Activated CD4-positive, alpha-beta T cell treated with anti-CD3 and anti-CD28 coated beads, Interleukin-2, amount 10 ng/mL, durations not matched to agents 7 days and 5 days (primary cell): ENCODE measurements at places on chromosomes 1 and 21. TPM values are rescaled to one million over a fixed set of nuclear protein-coding genes. Genes with fewer than 3 reads are reported as not detected.

DNA sequence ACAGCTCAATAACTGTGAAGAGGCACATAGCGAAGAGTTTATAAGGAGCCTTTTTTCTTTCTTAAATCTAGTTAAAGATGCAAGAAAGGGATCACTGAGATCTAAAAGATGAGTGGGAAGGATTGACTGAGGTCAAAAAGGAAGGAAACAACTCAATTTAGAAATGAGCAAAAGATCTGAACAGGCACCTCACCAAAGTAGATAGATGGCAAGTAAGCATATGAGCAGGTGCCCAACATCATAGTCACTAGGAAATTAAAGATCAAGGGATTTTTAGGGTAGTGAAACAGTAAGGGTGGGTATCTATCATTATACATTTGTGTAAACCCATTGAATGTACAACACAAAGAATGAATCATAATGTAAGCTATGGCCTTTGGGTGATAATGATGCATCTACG, 44.6 kb upstream of the CSF1 start:
- H3K27ac ChIP-seq: no peak overlapping the region
- H3K4me3 ChIP-seq: no peak overlapping the region
- H3K36me3 ChIP-seq: peaks cover 3% of the 10 kb centered on the region
- H3K4me1 ChIP-seq: peaks cover 7% of the 10 kb centered on the region

DNA sequence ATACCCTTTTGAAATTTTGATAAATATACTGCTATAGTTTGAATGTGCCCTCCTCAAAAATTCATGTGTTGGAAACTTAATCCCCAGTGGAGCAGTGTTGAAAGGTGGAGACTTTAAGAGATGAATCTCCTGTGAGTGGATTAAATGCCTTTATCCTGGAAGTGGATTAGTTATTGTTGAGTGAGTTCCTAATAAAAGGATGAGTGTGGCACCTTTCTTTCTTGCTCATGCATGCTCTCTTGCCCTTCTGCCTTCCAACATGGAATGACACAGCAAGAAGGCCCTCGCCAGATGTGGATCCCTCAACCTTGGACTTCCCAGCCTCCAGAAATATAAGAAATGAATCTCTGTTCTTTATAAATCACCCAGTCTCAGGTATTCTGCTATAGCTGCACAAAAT, 51.8 kb downstream of the CD160 start:
- DNase-seq: no peak
- H3K4me1 ChIP-seq: peaks cover 11% of the 10 kb centered on the region
- no peak overlapping the region for H3K27ac ChIP-seq
- no peaks in the 10 kb centered on the region for H3K27me3 ChIP-seq

Gene SLC5A9
- total RNA-seq: not detected

DNA sequence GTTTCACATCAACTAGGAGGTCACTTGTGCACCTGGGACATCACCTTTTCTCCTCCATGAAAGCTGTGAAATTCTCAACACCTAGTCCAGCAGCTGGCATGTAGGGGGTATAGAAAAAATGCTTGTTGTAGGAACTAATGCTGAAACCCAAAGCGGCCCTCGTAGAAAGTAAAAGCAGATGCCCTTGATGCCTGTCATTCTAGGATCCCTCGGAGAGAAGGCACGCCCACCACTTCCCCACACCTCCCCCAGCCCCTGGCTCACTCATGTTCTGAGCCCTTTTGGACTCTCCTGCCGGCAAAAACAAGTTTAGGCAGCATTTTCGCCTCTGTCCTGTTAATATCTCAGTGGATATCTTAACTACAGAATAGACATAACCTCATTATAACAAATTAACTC, 36.5 kb downstream of the RIPK4 start:
- H3K36me3 ChIP-seq: no peaks in the 10 kb centered on the region
- H3K27ac ChIP-seq: no peak overlapping the region
- peaks cover 47% of the 10 kb centered on the region for H3K27me3 ChIP-seq
- no peak for DNase-seq
- H3K4me1 ChIP-seq: no peaks in the 10 kb centered on the region

Gene BCAN
- not detected for total RNA-seq

Gene CLCNKB
- total RNA-seq: not detected

Gene GABRD
- not detected for total RNA-seq

DNA sequence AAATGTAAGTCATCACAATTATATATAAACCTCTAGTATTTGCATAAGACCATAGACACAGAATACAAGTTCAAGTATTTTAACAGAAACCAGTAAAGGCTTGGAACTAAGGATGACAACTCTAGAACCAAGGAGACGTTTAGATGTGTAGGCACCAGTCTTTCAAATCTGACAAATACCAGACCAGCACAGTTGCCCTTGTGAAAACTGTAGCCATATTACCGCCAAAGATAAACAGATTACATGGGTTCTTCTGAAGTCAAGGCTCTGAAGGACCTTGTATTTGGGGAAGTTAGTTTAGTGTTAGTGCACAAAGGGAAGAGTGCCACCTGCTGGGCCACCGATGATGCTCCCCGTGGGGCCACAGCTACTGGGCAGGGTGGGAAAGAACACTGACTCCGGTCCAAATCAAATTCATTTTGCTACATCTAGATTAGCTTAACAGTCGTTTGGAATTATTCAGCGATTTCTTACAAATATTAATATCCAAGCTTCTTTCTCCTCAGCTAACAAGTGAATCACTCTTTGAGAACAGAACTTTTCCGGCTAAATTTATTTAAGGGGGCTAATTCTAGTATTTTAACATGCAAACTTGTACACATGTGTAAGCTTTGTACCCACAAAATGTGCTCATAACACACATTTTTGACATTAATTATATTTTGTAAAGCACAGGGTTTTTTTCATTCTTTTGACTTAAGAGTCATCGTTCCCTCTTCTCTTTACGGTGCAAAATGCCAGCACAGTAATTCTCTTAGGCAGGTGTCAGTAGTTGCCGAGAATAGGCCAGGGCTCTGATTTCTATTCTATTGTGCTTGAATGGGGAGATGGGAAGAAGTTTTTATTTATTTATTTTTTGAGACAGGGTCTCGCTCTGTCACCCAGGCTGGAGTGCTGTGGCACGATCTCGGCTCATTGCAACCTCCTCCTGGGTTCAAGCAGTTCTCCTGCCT, 8.0 kb upstream of the NIBAN1 start:
- H3K4me3 ChIP-seq: no peak overlapping the region
- H3K27ac ChIP-seq: no peak overlapping the region
- H3K27me3 ChIP-seq: peaks cover 26% of the 10 kb centered on the region
- H3K4me1 ChIP-seq: peaks cover 7% of the 10 kb centered on the region
- H3K36me3 ChIP-seq: no peaks in the 10 kb centered on the region

- no peak overlapping the region for H3K27ac ChIP-seq
- no peak overlapping the region for H3K4me3 ChIP-seq
- H3K4me1 ChIP-seq: peaks cover 6% of the 10 kb centered on the region
- peaks cover 27% of the 10 kb centered on the region for H3K36me3 ChIP-seq
- no peaks in the 10 kb centered on the region for H3K27me3 ChIP-seq
Measured at GRCh38 chr1:88746916-88747315, 62.8 kb downstream of the PKN2 start.

- no peak for DNase-seq
- peak overlapping the region; percentile 42 for H3K27ac ChIP-seq
- H3K27me3 ChIP-seq: no peaks in the 10 kb centered on the region
- peaks cover 49% of the 10 kb centered on the region for H3K4me1 ChIP-seq
- peaks cover 37% of the 10 kb centered on the region for H3K36me3 ChIP-seq
- H3K4me3 ChIP-seq: no peak overlapping the region
Measured at GRCh38 chr1:244444854-244445253, 6.9 kb downstream of the ADSS2 start.

DNA sequence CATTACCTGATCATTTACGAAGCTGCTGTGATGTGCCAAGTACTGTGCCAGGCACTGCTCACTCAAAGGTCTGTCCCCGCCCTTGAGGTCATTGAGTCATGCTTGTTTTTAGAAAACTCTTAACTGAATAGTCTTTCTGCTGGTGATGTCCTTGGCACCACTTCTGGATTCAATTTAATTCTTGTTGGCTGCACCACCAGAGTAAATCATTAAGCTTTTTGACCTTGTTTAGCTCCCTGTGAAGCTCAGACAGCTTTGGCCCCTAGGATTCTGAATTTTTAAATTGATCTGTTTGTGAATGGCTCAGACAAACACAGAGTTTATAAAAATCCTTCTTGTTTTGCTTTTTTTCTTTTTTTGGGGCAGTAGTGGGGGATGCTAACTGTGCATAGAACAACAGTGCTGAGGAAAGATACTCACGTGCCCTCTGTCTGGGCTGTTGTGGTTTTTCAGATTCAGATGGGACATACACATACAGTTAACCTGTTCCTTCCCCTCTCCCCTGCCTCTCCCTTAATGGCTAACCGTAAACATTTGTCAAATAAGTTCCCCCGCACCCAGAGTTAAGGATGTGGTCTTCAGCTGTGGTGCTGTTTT, 67.6 kb downstream of the MTR start:
- H3K27me3 ChIP-seq: no peaks in the 10 kb centered on the region
- H3K36me3 ChIP-seq: peaks cover 54% of the 10 kb centered on the region
- no peak overlapping the region for H3K27ac ChIP-seq
- peaks cover 26% of the 10 kb centered on the region for H3K4me1 ChIP-seq
- no peak overlapping the region for H3K4me3 ChIP-seq

Gene BCL2L15
- 1.1 TPM for total RNA-seq

DNA sequence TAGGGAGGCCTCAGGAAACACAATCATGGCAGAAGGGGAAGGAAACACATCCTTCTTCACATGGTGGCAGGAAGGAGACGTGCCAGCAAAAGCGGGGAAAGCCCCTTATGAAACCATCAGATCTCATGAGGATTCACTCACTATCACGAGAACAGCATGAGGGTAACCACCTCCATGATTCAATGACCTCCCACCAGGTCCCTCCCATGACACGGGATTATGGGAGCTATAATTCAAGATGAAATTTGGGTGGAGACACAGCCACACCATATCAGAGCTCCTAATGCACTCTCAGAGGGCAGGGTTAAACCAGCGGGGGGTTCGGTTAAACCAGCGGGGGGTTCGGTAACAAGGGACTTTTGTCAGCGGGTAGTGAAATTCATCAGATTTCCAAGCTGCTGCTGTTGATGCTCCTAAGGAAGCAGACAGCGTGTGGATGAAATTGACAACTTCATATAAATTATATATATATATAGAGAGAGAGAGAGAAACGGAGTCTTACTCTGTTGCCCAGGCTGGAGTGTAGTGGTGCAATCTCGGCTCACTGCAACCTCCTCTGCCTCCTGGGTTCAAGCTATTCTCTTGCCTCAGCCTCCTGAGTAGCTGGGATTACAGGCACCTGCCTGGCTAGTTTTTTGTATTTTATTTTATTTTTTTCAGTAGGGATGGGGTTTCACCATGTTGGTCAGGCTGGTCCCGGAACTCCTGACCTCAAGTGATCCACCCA, 4.2 kb downstream of the CSTB start:
- H3K27ac ChIP-seq: peak overlapping the region; percentile 31
- H3K4me3 ChIP-seq: no peak overlapping the region
- no peaks in the 10 kb centered on the region for H3K27me3 ChIP-seq
- peaks cover 35% of the 10 kb centered on the region for H3K36me3 ChIP-seq
- DNase-seq: no peak

- H3K27ac ChIP-seq: peak overlapping the region; percentile 91
- no peak for DNase-seq
- H3K4me1 ChIP-seq: peaks cover 64% of the 10 kb centered on the region
- peak overlapping the region; percentile 92 for H3K4me3 ChIP-seq
- peaks cover 30% of the 10 kb centered on the region for H3K36me3 ChIP-seq
Measured at GRCh38 chr1:175193527-175193910, 943 bp upstream of the KIAA0040 start.

- H3K27ac ChIP-seq: no peak overlapping the region
- H3K4me3 ChIP-seq: no peak overlapping the region
- peaks cover 5% of the 10 kb centered on the region for H3K4me1 ChIP-seq
Measured at GRCh38 chr1:186078245-186078644, 296.8 kb downstream of the TPR start.

DNA sequence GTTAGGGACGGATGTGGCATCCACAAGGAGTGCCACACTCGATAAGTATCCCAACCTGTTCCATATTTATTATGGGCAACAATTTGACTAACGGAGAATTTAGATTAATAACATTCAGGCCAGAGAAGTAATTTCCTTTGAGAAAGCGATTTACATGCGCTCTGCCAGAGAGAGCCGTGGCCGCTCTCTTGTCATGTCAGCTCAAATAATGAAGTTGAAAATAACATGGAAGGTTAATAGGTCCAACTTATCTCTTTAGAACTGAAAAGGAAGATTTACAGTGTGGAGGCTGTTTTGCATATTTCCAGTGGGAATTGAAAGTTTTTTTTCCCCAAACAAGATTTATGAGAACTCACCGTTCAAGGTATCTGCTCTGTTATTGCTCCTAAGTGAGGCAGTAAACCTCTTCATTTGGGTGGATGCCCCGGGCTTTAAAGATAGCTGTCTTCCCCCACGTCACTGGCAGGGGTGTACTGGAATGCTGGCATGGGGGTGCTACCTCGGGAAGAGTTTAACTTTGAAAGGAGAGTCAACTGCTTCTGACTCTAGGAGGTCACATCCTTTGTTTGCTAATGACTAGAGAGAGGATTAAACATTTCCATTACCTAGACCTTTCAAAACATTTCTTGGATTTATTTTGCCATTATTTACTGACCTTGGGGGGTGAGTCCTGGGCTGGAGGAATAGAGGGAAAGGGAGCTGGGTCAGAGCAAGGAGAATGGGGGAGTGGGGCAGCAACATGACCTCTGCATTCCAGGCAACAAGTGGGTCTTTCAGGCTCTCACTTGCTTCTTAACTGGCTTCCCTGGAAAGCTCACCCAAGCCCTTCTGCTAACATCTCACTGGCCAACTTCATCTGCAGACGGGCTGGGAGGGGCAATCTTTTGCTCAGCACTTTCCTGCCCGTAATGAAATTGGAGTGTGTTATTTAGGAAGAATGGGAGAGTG, 204.2 kb downstream of the CAMTA1 start:
- no peak overlapping the region for H3K27ac ChIP-seq
- no peaks in the 10 kb centered on the region for H3K36me3 ChIP-seq
- H3K27me3 ChIP-seq: peaks cover 34% of the 10 kb centered on the region
- DNase-seq: no peak
- no peak overlapping the region for H3K4me3 ChIP-seq

Gene DNAJC28
- total RNA-seq: 0.58 TPM

GRCh38 chr1:50841791-50842387, 118.2 kb downstream of the FAF1 start:
- no peak for DNase-seq
- peaks cover 14% of the 10 kb centered on the region for H3K36me3 ChIP-seq
- peaks cover 3% of the 10 kb centered on the region for H3K4me1 ChIP-seq
- H3K27ac ChIP-seq: no peak overlapping the region
- no peak overlapping the region for H3K4me3 ChIP-seq

DNA sequence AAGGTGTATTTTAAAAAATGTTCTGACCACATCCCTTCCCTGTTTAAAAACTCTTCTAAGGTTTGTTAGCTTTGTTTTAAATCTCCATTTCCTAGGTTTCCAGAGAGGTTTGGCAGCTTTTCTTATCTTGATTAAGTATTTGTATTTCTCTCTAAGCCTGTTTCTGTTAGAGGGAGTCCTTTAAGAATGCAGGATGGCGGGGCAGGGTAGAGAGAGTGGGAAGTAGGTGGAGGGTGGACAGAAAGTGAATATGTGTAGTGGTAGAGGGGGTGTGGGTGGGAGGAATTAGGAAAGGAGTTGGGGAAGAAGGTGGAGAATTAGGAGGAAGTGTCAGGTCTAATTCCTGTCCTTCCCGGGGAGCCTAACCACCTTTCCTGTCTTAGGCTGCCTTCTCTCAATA, 21.2 kb upstream of the SERBP1 start:
- no peak overlapping the region for H3K27ac ChIP-seq
- H3K4me3 ChIP-seq: no peak overlapping the region
- H3K4me1 ChIP-seq: peaks cover 4% of the 10 kb centered on the region

Gene CASQ1
- total RNA-seq: not detected
